Spleen (tissue), 13 donors: ENCODE measurements at places on chromosomes 3 and 15. TPM values are rescaled to one million over a fixed set of nuclear protein-coding genes. Genes with fewer than 3 reads are reported as not detected.

CEP19 gene
- 6.4 TPM for total RNA-seq

C2CD4A gene
- not detected for total RNA-seq

DNA sequence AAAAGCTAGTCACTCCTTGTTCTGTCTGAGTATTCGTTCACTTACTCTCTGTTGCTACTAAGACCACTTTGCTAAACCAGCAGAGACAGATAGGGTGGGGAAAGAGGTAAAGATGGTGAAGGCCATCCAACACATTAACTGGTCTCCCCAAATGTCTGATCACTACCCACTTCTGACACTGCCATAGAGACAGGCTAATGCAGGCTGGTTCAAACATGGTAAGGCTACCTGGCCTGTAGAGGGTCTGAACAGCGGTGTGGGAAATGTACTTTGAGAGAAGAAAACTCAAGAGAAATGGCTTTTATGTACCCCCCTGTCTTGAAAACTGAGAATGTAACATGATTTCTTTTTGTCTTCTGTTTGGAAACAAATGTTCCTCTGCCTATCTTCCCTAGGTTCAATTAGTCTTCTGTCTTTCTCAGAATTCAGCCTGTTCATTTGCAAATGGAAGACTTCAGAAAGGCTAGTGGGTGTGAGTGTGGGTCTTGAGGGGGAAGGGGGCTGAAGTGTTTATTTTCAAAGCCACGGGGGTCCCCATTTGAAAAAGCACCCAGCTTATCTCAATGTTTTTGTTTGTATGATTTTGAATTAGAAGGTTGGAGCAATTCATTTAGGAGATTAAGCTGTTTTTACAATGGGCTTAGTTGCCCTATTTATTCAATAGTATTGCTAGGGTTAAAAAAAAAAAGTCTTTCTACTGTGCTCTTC, 15.8 kb downstream of the ALDH1A2 start:
- DNase-seq, result no peak
- no peaks in the 10 kb centered on the region for H3K4me1 ChIP-seq
- no peak overlapping the region for H3K4me3 ChIP-seq
- no peaks in the 10 kb centered on the region for H3K27me3 ChIP-seq
- H3K27ac ChIP-seq, result no peak overlapping the region

GRCh38 chr3:87227835-87228144, 681 bp downstream of the CHMP2B start:
- H3K4me1 ChIP-seq, result peaks cover 38% of the 10 kb centered on the region
- peaks cover 5% of the 10 kb centered on the region for H3K27me3 ChIP-seq
- peak overlapping the region; percentile 78 for H3K4me3 ChIP-seq
- H3K27ac ChIP-seq, result peak overlapping the region; percentile 92
- no peaks in the 10 kb centered on the region for H3K36me3 ChIP-seq
- no peak for DNase-seq
